ENCODE measurements at places on chromosomes 13 and 19. TPM values are rescaled to one million over a fixed set of nuclear protein-coding genes. Genes with fewer than 3 reads are reported as not detected.

Gene GRIN2D
- total RNA-seq, result 0.35 TPM

Gene HSH2D
- 13.5 TPM for total RNA-seq

Gene ADGRE2
- 1.3 TPM for total RNA-seq

Gene WDR88
- not detected for total RNA-seq

Gene SGCG
- 0.29 TPM for total RNA-seq

Gene LHB
- total RNA-seq, result not detected

Gene RASIP1
- total RNA-seq, result 4.8 TPM

Gene FBXW9
- total RNA-seq, result 10.3 TPM

DNA sequence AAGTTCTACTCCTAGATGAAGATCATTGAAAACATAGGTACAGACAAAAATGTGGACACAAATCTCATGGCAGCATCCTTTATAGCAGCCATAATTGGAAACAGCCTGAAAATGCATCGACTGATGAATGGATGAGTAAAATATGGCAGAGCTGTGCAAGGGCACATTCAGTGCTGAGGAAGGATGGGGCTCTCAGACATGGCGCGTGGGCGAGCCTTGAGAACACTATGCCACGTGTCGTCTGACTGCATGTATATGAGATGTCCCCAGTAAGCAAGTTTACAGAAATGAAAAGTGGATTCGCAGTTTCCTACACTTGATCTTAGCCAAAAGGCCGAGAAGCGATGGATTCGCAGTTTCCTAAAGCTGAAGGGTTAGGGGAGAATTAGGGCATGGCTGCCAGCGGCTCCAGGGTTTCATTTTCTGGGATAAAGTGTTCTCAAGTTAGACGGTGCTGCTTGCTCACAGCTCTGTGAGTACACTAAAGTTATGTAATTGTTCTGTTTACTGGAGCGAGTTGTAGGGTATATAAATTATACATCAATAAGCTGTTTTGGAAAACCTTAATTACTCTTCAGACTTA lies 78.0 kb downstream of the RAB20 start:
- no peak for DNase-seq

GRCh38 chr19:39913682-39914333 lies 20.6 kb downstream of the FCGBP start:
- DNase-seq, result peak; percentile 74

GRCh38 chr19:5355076-5355475 lies 14.5 kb upstream of the PTPRS start:
- no peak for DNase-seq

- no peak for DNase-seq
Observed at GRCh38 chr13:20175907-20176652, 15.2 kb upstream of the GJA3 start.

Measured in colonic mucosa (tissue), 4 donors.